Mesothelial cell of epicardium (in vitro differentiated cells): ENCODE measurements at places on chromosomes 12 and 14. TPM values are rescaled to one million over a fixed set of nuclear protein-coding genes. Genes with fewer than 3 reads are reported as not detected.

DNA sequence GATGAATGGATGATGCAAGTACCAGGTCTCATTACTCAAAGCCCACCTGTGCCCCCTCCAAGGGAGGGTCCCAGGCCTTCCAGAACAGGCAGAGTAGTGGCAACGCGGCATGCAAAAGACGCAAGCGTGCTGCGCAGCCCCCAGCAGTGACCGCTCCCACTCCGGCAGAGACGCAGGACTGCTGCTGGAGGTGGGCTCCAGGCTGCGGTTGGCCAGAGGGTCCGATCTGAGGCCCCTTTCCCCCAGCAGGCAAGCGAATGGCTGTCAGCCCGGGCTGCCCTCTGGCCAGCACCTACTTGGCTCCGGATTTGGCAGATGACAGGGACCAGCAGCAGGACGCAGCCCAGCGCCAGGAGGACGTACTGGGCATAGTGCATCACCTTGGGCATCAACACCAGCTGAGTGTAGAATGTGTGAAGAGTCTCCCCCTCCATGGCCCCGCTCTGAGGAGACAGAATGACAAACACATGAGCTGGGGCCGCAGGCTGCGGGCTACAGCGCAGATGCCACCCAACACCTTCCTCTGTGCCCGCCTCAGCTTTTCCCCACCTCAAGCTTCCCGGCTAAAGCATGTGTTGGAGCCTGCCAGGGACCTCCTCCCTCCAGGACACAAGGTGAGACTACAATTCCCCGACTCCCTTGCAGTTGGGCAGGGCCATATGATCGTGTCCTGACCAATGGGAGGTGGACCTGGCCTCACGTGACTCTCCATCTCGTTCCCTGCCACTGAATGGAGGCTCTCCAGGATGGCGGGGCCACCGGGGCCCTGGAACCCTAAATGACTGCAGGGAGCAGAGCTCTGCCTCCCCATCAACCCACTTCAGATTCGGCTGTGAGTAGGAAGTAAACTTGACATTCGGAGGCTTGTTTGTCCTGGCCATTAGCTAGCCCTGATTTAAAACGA, 77.4 kb downstream of the SCARB1 start:
- no peak for DNase-seq
- H3K36me3 ChIP-seq = peaks cover 27% of the 10 kb centered on the region
- no peaks in the 10 kb centered on the region for H3K27me3 ChIP-seq

The RBM19 gene
- total RNA-seq = 42.7 to 43.4 TPM (median 43.3 TPM) in 3 replicates

The SLC7A8 gene
- 52.5 to 62.3 TPM (median 58.7 TPM) in 3 replicates for total RNA-seq

- no peak overlapping the region for H3K4me3 ChIP-seq
- H3K27ac ChIP-seq = no peak overlapping the region
- H3K27me3 ChIP-seq = peaks cover 15% of the 10 kb centered on the region
- peaks cover 5% of the 10 kb centered on the region for H3K36me3 ChIP-seq
These were observed 209.6 kb downstream of the EMP1 start for GRCh38 chr12:13405961-13406703.

DNA sequence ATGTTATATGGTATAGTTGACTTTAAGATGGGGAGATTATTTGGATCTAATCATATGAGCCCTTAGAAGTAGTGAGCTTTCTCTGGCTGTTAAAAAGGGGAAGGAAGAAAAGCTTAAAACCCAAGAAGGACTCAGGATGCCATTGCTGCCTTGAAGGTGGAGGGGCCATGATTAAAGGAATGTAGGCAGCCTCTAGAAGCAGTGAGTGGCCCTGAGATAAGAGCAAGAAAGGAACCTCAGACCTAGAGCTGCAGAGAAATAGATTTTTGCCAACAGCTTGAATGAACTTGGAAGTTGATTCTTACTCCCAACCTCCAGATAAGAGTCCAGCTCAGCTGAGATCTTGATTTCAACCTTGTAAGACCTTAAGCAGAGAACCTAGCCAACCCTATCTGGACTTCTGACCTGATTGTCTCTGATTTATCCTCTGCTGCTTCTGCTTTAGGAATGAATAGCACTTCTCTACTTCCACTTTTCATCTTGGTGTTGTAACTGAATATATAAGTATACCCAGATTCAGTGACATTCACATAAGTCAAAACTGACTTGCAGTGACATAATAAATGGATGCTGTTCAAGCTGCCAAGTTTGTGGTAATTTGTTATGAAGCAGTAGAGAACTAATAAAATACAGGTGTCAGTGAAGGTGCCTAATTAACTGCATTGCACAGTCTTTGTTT, 33.5 kb downstream of the RAD51B start:
- peaks cover 14% of the 10 kb centered on the region for H3K36me3 ChIP-seq
- peak overlapping the region; percentile 26 for H3K27ac ChIP-seq
- H3K4me3 ChIP-seq = no peak overlapping the region
- DNase-seq = no peak
- H3K27me3 ChIP-seq = no peaks in the 10 kb centered on the region
